ENCODE measurements at places on chromosomes 4 and X.

DNA sequence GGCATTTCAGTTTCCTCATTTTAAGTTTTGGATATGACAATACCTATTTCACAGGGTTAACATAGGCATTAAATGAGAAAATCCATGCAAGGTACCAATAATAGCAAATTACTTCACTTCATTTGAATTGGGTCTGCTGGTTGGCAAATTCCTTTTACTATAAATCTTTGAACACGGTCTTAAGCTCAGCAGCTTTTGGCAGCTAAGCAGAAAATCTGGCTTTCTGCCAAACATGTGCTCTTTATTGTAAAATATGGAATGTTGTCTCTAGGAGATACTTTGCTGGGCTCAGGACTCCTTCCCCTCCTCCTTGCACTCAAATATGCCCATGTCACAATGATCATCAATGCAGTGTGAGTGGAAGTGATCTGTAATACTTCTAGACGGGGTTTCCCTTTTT is 16.8 kb upstream of the DMP1 start:
- no peak for ATAC-seq

DNA sequence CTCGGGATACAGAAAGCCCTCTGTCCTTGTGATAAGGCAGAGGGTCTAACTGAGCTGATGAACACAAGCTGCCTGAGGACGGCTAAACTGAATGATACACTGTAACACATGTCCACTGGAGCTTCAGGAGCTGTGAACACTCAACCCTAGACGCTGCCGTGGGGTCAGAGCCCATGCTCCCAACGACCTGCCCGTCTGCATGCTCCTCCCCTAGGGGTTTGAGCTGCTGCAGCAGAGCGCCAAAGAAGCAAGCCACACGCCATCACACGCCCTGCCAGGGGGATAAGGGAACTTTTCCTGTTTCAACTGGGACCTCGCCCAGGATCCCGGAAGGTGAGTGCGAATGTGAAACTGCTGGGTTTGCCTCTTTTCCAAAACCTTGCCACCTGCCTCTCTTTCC is 361.8 kb downstream of the FAT4 start:
- ATAC-seq: no peak

DNA sequence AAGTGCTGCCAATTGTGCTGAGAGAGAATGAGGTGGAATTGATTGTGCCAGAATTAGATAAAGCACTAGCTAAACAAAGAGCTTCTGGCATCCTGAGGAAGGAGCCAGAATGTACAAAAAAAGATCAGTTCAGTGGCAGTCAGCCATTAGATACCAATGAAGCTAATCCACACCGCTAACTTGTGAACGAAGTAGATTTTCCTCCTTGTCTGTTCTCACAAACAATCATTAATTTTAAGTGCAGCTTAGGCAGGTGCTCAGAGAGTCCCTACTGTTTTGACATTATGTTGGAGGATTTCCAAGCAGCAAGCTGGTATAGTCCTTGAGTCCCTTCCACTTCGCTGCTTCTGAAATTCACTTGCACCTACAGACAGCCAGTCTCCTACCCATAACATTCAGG is 617.4 kb downstream of the CENPC start:
- ATAC-seq: no peak

DNA sequence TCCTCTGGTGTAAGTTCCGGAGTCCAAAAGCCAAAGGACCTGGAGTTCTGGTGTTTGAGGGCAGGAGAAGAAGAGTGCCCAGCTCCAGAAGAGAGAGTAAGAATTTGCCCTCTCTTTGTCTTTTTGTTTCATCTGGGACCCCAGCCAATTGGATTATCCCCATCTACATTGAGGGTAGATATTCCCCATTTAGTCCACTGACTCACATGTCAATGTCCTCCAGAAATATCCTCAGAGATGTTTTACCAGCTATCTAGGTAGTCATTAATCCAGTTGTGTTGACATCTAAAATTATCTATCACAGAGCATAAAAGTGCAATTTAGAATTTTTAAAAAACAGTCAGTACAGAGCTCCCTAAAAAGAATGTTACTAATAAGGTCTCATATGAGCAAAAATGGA is 132.9 kb upstream of the TMEM47 start:
- no peak for ATAC-seq

DNA sequence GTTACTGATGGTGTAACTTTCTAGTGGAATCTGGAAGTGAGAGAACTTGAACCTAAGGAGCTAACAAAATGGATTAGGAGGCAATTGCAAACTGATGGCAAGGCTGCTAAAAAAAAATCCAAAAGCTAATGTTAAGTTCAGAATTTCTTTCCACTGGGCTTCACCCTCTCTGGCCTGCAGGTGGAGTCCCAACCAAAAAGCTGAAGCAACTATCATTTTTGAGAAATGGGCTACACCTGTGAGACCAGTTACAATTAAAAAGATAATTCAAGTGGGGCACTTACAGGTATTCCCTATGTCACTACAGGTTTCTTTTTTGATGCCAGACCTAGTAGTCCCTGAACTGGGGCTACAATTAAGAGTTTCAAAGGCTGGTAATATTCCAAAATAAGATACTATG is 142.1 kb upstream of the FTHL17 start:
- no peak for ATAC-seq

GRCh38 chr4:15714646-15715435 is 12.0 kb downstream of the BST1 start:
- ATAC-seq: no peak

GRCh38 chr4:125780164-125780563 is 465.4 kb downstream of the FAT4 start:
- ATAC-seq: no peak

DNA sequence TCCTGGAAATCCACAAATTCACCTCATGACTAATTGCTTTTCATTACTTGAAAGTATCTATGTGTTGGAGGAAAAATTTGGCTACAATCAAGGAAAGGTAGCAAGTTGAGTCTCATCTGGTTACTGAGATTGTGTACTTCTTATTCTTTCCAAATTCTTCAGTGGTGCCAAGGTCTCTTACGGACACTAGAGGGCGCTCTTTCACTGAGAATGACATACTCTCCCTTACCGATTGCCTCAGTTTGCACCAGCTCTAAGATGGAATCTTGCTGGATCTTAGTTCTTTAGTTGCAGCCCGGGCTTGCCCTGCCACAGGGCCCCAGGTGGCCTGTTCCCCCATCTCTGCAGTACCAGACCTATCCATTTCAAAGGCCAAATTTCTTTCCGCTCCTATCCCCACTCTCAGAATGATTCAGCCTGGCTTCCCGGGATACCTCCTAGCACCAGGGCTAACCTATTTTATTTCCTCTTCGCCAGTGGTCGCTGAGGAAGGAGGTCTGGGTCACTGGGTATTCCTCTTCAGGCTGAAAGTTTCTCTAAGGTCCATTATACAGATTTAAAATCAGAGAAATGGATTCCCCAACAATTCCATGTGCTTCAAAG is 24.6 kb upstream of the GPR50 start:
- peak; percentile 75 for ATAC-seq

DNA sequence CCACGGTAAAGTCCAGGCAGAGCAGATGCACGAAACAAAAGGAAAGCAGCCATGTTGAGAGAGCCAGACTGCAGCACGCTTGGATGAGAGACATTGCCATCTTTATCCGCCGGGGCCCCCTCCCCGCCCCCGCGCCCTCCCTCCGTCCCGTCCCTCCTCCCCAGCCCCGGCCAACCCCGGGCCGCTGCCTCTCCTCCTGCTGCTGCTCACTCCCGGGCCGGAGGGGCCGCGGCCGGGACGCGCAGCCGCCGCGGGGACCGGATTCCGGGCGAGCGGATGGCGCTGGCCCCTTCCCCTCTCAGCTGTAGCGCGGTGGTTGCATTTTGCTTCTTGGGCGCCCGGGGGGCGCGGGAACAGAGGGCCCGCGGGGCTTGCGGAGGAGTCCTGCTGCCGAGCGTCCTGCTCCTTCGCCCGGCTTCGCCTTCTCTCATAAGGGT is 542 bp downstream of the RNF150 start:
- ATAC-seq: peak; percentile 23

DNA sequence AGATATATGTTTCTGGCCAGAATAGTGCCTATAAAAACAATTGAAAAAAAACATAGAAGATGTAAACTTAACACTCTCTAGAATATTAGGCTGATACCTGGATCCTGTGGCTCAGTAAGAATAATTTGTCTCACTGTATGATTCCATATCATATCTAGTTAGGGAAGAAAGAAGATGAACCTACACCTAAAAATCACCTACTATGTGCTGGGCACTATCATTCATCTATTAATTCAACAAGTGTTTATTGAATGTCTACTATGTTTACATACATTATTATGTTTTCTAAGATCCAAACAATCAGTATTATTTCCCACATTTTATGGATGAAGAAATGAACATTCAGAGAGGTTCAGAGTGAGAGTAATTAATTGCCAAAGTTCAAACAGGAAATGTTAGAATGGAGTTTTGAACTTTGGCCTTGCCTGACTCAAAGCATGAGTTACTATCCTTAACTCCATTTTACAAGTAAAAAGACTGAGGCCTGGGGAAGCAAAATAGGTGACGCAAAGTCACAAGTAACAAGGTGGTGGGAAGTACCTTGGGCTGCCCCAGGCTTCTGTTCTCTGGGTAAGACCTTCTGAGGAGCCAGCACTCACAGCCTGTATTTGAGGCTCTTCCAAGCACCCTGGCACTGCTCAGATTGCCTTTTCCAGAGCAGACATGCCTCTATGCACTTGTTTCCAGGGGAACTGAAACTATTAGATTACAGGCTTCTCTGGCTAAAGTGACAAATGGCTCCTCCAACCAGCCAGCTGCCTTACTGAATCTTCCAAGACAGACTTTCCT is 111.1 kb upstream of the ACSL4 start:
- ATAC-seq: no peak

GRCh38 chr4:189278597-189279165 is 662.0 kb upstream of the FRG1 start:
- ATAC-seq: no peak

GRCh38 chrX:38313190-38313589 is 14.1 kb downstream of the RPGR start:
- ATAC-seq: no peak

DNA sequence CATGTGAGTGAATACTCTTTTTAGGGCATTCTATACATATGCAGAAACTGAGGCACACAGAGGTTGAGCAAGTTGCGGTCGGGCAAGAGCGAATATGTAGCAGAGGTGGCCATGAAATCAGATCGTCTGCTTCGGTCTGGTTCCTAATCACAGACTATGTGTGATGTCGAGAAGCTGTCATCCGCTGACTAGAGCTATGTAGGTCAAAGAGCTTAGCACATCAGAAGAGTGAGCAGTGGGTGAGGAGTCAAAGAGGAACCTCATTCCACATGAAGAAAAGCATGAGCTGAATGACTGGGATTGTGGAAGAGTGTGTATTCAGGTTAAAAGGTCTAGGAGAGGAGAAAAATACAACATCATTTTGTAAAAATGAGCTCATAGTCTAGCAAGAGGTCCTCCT is 19.0 kb downstream of the GAB3 start:
- ATAC-seq: no peak

- no peak for ATAC-seq
Observed at GRCh38 chrX:69068301-69069085, 96.8 kb downstream of the PJA1 start.

- no peak for ATAC-seq
Observed at GRCh38 chrX:132614297-132614696, 125.5 kb upstream of the MBNL3 start.

- ATAC-seq: no peak
Observed at GRCh38 chr4:170666909-170667308, 577.2 kb upstream of the AADAT start.

DNA sequence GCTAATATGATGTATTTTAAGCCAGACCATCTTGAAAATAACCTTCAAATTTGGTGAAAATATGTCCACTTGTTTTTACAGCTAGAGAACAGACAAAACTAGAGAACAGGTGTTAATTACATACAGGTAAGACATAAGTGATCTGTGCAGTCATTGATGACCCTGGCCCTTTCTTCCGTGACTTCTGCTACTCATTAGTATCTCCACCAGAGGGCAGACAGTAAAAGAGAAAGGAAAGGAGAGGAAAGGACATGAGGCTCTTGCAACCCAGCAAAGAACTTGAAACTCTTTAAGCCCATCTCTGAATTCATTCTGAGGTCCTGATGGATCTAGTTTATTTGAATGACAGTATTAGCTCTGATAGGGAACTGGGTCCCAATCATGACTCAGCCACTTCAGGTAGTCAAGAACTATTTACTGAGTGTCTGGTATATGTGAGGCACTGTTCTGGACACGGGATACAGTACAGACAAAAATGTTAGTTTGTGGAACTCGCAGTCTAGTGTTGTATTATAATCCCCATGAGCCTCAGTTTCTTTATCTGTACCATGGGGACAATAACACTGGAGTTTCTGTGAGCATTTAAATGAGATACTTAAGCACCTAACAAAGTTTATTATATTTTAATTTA is 121.0 kb upstream of the TEX13D start:
- ATAC-seq: no peak

GRCh38 chr4:10605031-10605430 is 79.5 kb downstream of the CLNK start:
- ATAC-seq: no peak

DNA sequence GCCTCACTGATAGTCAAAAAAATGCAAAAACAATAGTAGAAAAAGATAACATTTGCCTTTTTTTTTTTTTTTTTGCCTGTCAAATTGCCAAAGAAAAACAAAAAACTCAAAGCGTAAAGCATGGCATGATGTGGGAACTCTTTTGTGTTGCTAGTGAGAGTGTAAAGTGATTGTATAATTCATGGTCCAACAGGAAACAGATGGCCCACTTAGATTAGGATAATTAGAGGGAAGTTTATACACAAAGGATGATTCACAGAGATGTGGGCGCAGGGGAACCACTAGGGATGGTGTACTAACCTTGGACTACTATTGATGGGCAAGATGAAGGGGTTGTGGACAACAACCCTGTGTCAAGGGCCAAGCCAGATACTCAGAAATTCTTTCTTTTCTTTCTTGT is 16.4 kb downstream of the MCUB start:
- peak; percentile 58 for ATAC-seq

DNA sequence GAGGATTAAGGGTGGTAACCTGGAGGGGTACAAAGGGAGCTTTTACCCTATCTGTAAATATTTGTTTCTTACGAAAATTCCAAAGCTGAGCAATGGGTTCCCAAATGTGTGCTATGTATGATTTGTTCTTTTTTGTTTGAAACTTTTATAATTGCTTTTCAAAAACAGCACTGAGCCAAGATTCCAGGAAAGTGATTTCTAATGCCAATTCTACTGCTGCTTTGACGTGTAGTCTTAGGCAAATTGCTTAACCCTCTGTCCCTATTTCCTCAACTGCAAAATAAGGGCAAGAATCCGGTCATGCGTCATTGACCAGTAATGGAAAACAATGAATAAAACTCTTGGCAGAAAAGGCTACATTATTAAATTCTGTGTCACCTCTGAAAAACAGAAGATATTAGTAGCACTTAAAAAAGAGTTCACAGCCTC is 454.7 kb downstream of the IL15 start:
- ATAC-seq: peak; percentile 70

GRCh38 chr4:184011826-184012380 is 106.8 kb downstream of the STOX2 start:
- ATAC-seq: no peak
